ENCODE measurements at places on chromosomes 3 and 15.
A peak's percentile ranks its signal among the peaks of the same experiment; 100 is the strongest.

GRCh38 chr3:198061119-198062067 lies 101.4 kb downstream of the LMLN start:
- DNase-seq, result no peak

GRCh38 chr3:49134471-49135265 lies 1.8 kb upstream of the LAMB2 start:
- no peak for DNase-seq

GRCh38 chr15:72342385-72342784 lies 22.4 kb upstream of the CELF6 start:
- no peak for DNase-seq

DNA sequence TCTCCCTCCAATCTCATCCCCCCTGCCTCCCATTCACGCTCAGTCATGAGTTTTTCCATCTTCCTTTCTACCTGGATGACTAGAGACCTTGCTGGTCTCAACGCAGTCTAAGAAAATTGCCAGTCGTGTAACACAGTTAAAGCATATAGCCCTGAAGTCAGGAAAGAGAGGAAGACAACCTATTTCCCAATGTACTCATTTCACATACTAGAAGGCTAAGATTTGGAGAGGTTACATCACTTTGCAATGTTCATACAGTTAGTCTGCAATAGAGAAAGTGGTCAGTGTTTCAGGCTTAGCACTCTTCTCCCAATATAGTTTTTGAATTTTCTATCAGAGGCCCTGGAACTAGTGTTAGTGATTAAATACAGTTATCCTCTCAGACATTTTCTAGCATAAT lies 278.6 kb downstream of the EDEM1 start:
- no peak for DNase-seq

DNA sequence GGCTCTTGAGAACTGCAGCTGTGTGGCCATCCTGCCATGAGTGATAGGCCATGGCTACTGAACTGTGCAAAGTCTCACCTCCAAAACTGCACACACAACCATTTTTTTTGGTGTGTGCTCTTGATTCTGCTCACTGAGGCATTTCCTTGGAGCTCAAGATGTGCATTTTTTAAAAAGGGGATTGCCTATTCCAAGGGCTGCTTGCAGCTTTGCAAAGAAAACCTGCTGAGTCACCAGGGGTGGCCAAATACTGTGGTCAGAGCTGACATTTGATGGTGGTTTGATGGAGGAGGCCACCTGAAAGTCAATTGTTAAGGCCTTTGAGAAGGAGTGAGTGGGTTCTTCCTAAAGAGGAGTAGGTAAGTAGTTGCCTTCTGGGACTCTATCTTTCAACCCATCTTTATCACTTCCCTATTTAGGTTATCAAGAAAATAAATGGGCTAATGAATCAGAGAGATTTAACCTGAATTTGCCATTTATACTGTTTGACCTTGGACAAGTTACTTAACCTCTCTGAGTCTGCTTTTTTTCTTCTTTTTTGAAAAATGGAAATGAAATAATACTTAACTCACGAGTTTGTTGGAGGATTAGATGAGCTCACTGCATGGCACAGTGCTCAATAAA lies 87.9 kb downstream of the CHST2 start:
- peak; percentile 31 for DNase-seq

Measured in GM12892 (cell line).